ENCODE measurements at places on chromosomes 7 and 10. TPM values are rescaled to one million over a fixed set of nuclear protein-coding genes. Genes with fewer than 3 reads are reported as not detected.
A peak's percentile ranks its signal among the peaks of the same experiment; 100 is the strongest.

DNA sequence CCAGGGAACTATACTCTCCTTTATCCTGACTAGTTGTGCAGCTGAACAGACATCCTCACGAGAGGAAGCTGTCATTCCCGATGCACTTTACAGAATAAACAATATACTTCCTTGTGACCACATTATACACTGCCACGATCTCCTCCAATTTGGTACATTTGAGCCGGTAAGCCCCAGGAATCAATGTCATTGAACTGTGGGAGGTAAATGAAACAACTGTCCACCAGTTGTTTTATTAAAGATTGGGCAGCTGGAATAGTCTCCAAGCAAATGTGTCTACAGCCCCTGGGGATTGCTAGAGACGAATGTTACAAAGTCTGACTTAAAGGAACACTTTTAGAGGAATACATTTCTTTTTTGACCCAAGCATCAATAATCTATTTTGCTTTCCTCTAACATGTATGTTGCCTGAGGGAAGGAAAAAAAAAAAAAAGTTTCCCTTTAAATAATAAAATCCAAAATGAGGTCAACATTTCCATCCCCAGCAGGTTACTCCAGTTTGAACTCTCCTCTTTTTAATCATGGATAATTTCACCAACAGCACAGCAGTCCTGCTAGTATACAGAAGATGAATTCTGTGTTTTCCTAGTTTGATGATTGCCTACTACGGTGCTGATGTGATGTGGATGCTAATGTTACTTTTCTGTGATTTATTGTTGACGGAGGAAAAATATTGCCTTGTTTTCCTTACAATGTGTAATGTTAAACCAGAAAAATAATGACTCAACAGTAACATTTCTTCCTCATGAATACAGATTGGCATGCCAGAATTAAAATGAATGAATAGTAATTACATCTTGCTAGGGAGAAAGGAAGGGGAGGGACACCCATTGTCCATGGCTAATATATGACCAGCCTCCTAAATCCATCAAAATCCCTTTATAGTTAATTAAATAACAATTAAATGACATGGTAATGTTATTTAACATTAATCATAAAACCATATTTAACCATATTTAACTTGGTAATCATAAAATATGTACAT lies 360.9 kb downstream of the NEBL start:
- DNase-seq, result no peak

GRCh38 chr10:58158806-58159205 lies 108.9 kb downstream of the IPMK start:
- DNase-seq, result no peak

GRCh38 chr7:73606801-73607691 lies 17.3 kb downstream of the MLXIPL start:
- no peak for DNase-seq

- no peak for DNase-seq
These were observed 10.9 kb downstream of the MARVELD1 start for GRCh38 chr10:97724341-97724941.

DNA sequence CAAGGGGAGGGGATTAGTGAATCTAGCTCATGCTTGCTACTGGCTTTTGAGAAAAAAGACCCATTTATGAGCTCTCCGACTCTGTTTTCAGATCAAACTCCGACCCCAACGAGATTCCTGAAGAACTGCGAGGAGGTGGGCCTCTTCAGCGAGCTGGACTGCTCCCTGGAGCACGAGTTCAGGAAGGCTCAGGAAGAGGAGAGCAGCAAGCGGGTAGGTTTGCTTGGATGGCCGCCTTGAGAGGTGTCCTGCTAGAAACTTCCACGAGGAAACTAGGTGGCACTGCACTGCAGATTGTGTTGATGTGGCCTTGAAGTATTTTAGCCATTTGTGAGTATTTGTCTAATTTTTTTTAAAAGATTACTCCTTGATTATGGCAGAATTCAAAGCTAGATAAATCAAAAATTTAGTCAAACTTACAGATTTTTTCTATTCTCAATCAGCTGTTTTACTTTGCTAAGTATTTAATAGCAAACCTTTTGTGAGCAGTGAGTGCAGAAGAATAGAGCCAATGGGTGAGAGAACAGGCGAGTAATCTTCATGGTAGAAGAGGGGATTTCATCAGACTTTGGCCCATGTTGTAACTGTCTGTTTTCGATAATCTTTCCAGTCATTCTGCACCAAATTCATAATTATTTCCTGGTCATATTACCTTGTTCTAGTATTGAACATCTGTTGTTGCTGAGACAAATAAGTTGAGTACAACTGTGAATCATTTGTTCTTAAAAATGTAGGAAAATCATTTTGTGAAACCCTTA lies 95.4 kb downstream of the CREB5 start:
- no peak for DNase-seq

GRCh38 chr7:109206196-109206595 lies 636.5 kb downstream of the DNAJB9 start:
- no peak for DNase-seq

DNA sequence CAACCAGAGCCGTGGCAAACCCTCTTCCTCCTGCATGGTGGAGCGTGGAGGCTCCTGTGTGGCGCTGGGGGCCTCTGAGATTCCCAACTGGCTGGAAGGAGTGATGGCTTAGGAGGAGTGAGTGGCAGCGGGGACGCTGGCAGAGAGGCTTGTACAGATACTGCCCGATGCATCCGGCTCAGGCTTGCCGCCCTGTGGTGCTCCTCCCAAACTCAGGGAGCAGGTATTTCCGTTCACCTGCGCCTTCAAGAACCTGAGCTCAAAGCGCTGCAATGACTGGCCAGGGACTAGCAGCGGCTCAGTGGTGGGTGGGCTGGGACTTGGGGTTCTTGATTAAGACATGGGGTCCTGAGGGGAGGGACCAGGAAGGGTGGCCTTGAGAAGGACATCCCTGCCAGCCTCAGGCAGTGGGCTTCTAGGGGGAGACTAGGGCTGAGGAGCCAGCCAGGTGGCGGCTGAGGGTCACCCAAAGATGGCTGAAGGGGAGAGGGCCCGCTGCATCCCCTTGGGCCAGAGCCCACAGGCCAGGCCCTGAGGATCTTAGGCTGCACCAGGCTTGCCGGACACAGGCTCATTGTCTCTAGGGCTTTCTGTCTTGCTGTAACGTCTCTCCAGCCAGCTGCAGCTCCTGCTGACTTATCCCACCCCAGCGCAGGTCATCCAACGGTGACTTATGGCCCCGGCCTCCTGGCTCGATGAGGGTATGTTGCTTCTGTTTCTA lies 3.2 kb downstream of the ZNF775 start:
- no peak for DNase-seq

DNA sequence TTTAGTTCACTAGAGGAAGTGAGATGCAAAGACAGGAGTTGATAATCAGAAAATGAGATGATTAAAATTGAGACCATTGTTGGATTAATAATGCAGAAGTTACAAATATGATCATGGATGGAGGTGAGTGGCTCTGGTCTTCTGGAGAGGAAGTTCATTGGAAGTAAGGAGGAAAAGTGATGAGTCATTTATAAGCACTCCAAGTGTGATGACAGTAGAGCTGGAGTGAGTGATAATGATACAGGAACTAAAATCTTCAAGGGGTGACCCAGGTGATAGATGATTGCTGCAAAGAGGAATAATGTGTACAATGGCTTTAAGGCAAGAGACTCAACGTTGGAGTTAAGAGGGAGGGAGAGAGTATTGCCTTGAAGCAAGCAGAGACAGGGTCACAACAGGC lies 20.7 kb downstream of the ZNF32 start:
- DNase-seq, result no peak

- peak; percentile 8 for DNase-seq
These were observed 542.3 kb upstream of the MBL2 start for GRCh38 chr10:53314876-53315275.

DNA sequence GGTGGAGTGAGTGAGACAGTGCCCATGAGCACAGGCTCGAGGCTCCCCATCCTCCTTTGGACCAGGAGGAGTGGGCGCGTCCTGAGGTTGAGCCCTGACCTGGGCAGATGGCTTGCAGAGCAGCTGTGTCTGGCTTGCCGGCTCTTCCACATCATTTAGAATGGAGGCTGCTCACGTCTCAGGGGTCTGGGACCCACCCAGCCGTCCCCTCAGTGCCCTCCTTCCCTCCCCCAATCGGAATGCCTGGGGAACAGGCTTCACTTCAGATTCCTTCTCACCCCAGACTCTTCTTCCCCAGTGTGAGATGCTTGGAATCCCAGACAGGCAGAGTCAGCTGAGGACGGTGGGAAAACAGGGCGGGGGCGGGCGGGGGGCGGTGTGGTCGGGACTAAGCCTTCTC lies 968.6 kb upstream of the ZNF722 start:
- no peak for DNase-seq

DNA sequence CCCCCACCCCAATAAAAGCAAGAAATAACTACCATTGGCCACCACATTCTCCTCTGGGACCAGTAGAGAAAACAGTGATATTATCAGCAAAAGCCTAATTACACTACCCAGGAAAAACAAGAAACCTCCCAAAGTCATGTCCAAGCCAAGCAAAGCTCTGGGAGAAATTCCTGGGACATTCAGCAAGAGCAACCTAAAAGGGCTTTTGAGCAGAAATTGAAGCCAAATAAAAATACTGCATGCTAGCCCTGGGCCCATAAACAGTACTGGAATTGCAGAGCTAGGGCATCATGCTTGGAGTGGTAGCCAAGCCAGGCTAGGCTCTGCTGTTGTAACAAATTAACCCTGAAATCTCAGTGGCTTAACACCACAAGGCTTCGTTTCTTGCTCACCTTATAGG lies 347.9 kb downstream of the LRMDA start:
- DNase-seq, result no peak

DNA sequence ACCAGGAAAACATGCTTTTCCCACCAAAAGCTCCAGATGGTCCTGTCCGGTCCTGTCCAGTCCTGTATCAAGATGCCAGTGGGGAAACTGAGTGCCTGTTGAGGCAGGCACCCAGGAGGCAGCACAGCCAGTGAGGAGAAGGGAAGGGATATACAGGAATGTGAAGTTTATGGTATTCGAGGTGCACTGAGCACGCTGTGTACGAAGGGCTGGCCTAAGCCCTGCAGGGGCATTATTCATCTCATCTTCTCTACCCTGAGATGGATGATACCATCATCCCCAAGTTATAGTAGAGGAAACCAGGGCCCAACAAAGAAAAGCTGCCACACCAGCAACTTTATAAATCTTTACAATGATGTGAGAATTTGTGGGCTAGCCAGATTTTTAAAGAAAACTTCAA lies 23.4 kb upstream of the FXYD4 start:
- DNase-seq, result no peak

GRCh38 chr7:140217750-140218501 lies 41.1 kb upstream of the KDM7A start:
- no peak for DNase-seq

- DNase-seq, result no peak
These were observed 425.7 kb upstream of the FZD8 start for GRCh38 chr10:36067748-36068147.

DNA sequence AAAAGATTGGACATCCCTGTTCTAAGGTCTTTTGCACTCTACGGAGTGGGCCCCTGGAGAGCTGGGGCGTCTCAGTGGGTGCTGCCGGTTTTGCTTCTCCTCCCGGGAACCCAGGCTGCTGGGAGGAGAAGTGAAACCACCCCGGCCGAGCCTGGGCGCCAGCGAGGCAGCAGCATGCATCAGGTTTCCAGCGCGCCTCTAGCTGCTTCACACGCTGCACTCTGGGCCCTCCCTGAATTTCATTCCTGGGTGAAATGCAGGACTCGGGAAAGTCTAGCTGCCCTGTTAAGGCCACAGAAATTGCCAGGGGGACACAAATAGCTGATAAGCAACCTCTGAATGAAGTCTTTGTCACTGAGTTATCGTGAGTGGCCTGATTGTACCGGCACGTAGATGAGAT lies 127.4 kb downstream of the TRRAP start:
- DNase-seq, result no peak

DNA sequence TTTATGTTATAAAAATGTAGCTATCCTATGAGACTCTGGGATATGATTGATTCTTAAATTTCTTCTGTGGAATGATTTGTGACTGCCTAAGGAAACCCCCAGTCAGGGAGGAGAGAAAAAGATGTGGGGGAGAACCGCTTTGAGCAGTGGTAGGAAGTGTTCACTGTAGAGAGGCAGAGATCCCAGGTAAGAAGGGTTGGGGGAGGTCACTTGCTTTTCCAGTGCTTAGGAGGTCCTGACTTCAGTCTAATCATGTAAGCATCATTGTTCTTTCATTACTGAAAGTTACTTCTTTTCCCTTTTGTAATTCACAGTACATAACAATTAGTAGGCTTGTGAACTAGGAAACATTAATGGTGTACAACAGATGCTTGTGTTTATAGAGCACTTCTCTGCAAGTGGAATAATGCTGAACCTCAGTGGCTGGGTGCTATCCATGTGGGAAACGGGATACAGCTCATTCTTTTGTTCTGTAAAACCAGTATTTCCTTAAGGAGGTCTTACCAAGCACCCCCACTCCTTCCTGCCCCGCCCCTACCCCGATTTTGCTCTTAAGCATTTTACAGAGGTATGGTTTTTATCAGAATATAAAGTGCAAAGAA lies 165.4 kb downstream of the ST7 start:
- no peak for DNase-seq

DNA sequence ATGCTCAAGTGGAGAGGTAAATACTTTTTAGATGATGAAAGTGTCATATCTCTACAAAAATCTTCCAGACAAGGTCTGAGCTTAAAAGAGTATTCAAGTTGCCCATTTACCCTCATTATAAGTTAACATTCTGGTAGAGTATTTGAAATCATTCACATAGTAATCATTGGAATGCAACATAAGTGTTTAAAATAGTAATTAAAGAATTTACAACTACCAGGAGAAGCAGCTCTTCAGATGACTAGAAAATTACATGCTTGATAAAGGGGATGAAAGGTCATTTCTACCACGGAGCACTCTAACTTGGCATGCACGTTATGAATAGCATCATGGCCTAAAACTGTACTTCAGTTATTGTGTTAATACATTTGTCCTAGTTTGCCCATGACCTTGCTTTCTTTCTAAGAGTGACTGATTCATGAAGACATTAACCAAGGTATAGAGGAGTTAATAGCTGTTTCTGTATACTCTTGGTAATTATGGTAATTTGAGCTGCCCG lies 120.0 kb downstream of the SEMA3E start:
- no peak for DNase-seq

ANKRD61 gene
- 2.1 TPM for polyA plus RNA-seq

CNOT4 gene
- polyA plus RNA-seq, result 34.8 TPM

CELF2 gene
- 69.7 TPM for polyA plus RNA-seq

HDAC9 gene
- 6.5 TPM for polyA plus RNA-seq

TMEM209 gene
- 15.1 TPM for polyA plus RNA-seq

ASAH2 gene
- polyA plus RNA-seq, result 0.34 TPM

SEMA3A gene
- 11.3 TPM for polyA plus RNA-seq

NKX1-2 gene
- polyA plus RNA-seq, result not detected

CPXM2 gene
- polyA plus RNA-seq, result 3.0 TPM

DKK1 gene
- 2.5 TPM for polyA plus RNA-seq

OR9A2 gene
- polyA plus RNA-seq, result not detected

GIMAP4 gene
- 78.0 TPM for polyA plus RNA-seq

CYTH3 gene
- 20.3 TPM for polyA plus RNA-seq

NSMCE4A gene
- polyA plus RNA-seq, result 117 TPM

AVL9 gene
- 21.6 TPM for polyA plus RNA-seq
